ENCODE measurements at places on chromosomes 5 and 9.

DNA sequence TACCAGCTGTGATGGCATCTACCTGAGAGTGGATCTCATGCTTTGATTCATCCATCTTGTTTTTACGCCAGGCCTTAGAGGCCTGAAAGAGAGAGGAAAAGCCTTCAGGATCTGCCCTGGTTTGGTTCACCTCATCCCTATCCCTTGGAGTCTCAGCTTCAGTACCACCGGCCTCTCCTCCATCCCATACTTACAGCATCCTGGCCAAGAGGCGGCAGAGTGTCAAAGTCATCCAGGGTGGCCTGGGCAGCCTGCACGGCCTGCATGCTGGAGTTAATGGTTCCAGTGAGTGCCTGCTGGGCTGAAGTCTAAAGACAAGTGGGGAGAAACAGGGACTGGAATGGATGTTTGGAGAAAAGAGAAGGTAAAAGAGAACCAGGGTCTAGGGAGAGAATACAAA, 12.4 kb downstream of the TLN1 start:
- no peak for DNase-seq

- no peak for DNase-seq
These were observed 126.7 kb downstream of the PPP2R2B start for GRCh38 chr5:146751781-146752401.

DNA sequence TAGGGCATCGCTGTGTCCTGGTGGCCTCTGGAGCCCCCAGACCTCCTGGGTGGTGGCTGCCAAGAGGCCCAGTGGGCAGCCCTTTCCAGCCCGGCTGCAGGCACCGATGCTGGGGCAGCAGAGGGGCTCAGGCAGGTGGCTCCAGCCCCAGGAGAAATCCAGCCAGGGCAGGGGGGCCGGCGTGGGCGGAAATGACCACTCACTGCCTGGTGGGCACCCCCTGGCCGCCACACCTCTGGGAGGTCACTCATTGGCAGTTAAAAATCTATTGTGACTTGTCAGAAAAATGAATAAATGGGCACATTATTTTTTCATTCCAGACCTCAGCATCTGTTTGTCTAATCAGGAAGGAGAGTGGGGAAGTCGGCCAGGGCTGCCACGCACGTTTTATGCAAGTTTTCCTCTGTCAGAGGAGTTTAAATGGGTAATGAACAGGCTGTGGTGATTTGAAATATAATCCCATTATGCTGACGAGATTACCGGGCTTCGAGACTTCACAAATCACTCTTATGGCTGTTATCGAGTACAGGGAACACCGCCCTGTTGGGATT, 171.9 kb downstream of the GAPVD1 start:
- no peak for DNase-seq

DNA sequence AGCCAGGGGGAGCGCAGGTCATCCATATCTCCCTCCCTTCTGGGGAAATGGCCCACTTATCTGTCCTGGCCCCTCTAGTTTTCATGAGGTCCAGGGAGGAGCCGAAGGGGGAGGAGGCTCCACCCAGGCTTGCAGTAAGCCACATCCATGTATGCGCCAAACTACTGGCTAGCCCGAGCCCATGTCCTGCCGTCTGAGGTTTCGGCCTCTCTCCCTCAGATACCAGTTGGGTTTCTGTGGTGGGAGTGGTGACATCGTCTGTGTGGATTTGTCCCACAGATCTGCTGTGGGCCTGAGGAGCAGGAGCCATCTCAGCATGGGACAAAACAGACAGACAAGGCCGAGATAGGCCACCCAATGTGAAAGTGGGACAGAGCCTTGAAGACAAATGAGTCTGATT, 78.3 kb upstream of the ORM1 start:
- DNase-seq, result no peak

GRCh38 chr5:33059081-33059480, 348.0 kb downstream of the NPR3 start:
- DNase-seq, result no peak

DNA sequence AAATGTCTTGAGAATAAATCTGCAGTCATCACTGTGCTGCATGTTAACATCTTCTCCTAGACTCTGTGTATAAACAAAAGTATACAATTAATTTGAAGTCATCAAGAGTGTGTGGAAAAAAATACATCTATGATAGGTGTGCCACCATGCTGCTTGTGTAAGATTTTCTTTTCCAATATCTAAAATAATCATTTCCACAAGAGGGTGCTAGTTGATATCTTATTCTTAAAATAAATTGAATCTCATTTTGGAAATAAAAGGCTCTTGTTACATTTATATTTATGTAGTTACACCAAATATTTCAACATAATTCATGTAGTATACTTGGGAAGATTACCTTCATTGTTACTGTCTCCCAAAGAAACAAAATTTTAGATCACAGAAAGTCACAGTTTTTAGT, 14.1 kb upstream of the MOCS2 start:
- DNase-seq, result no peak
